ENCODE measurements at places on chromosomes 5 and 9.

- no peaks in the 10 kb centered on the region for H3K36me3 ChIP-seq
- no peak overlapping the region for H3K4me3 ChIP-seq
- DNase-seq, result no peak
- H3K27me3 ChIP-seq, result no peaks in the 10 kb centered on the region
Observed at GRCh38 chr5:41542183-41542582, 31.8 kb upstream of the PLCXD3 start.

- peaks cover 3% of the 10 kb centered on the region for H3K36me3 ChIP-seq
- no peaks in the 10 kb centered on the region for H3K4me1 ChIP-seq
- no peaks in the 10 kb centered on the region for H3K27me3 ChIP-seq
- DNase-seq, result no peak
Observed at GRCh38 chr5:93236807-93237421, 344.1 kb downstream of the NR2F1-AS1 start.

GRCh38 chr5:9197881-9198260 lies 348.0 kb downstream of the SEMA5A start:
- H3K27ac ChIP-seq, result no peak overlapping the region
- H3K4me3 ChIP-seq, result no peak overlapping the region
- H3K27me3 ChIP-seq, result no peaks in the 10 kb centered on the region
- no peaks in the 10 kb centered on the region for H3K36me3 ChIP-seq
- no peak for DNase-seq

GRCh38 chr9:23160952-23161469 lies 665.0 kb downstream of the ELAVL2 start:
- peaks cover 2% of the 10 kb centered on the region for H3K4me1 ChIP-seq
- H3K27me3 ChIP-seq, result no peaks in the 10 kb centered on the region
- no peak for DNase-seq
- H3K36me3 ChIP-seq, result no peaks in the 10 kb centered on the region

- no peak for DNase-seq
- peaks cover 12% of the 10 kb centered on the region for H3K27me3 ChIP-seq
Observed at GRCh38 chr9:37197158-37198038, 77.0 kb downstream of the ZCCHC7 start.

- no peaks in the 10 kb centered on the region for H3K27me3 ChIP-seq
- no peak overlapping the region for H3K27ac ChIP-seq
- H3K4me1 ChIP-seq, result peaks cover 6% of the 10 kb centered on the region
- DNase-seq, result no peak
- no peak overlapping the region for H3K4me3 ChIP-seq
- no peaks in the 10 kb centered on the region for H3K36me3 ChIP-seq
Observed at GRCh38 chr5:15483351-15484097, 16.5 kb upstream of the FBXL7 start.

- H3K4me3 ChIP-seq, result no peak overlapping the region
- no peak for DNase-seq
- no peaks in the 10 kb centered on the region for H3K4me1 ChIP-seq
Observed at GRCh38 chr5:149265597-149265996, 6.1 kb upstream of the AFAP1L1 start.

DNA sequence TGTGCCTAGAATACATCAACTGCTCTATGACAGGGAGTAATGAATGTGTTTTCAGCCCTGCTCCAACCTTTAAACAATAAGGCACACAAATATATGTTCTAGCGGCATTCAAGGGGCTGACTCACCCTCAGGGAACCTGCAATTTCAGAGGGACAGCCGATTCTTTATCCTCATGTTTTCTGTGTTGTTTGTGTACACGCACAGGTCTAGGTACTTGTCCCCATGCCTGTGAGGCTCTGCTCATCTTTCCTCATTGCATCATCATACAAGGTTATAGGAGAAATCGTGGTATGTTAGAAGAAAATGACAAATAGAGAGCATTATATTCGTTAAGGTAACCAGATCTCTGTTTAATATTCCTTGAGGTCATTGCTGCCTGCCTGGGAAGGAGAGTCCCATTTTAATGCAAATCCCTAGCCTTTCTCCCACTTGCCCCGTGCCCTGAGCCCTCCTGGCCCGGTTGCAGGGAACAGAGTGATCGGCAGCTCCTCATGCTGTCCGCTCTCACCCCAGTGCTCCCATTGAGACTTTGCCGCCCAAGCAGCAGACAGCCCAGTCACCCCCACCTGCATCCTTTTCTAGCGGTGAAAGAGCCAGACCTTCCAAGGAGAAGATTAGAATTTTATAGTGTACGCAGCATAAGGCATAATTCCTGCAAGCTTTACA lies 14.6 kb downstream of the MAP1B start:
- DNase-seq, result no peak
- H3K4me3 ChIP-seq, result no peak overlapping the region
- H3K27me3 ChIP-seq, result no peaks in the 10 kb centered on the region
- no peak overlapping the region for H3K27ac ChIP-seq
- peaks cover 11% of the 10 kb centered on the region for H3K4me1 ChIP-seq
- H3K36me3 ChIP-seq, result peaks cover 4% of the 10 kb centered on the region

DNA sequence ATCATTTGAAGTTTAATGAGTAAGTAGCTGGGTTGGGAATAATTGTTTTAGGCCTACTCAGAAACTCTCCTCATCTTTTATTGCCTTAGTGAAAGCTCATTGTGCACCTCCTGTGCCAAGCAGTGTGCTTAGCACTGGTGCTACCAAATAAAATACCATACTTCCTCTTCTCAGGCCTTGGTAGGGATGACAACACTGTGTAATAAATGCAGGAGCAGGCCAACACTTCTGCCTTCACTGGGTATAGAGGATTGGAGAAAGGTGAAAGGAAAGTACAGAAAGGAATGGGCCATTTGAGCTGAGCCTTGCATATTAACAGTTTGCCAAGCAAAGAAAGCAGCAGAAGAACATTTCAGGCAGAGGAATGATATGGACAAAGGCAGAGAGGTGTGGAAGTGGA lies 285.7 kb downstream of the NR3C1 start:
- no peak for DNase-seq
- no peaks in the 10 kb centered on the region for H3K27me3 ChIP-seq
- H3K4me1 ChIP-seq, result peaks cover 7% of the 10 kb centered on the region

DNA sequence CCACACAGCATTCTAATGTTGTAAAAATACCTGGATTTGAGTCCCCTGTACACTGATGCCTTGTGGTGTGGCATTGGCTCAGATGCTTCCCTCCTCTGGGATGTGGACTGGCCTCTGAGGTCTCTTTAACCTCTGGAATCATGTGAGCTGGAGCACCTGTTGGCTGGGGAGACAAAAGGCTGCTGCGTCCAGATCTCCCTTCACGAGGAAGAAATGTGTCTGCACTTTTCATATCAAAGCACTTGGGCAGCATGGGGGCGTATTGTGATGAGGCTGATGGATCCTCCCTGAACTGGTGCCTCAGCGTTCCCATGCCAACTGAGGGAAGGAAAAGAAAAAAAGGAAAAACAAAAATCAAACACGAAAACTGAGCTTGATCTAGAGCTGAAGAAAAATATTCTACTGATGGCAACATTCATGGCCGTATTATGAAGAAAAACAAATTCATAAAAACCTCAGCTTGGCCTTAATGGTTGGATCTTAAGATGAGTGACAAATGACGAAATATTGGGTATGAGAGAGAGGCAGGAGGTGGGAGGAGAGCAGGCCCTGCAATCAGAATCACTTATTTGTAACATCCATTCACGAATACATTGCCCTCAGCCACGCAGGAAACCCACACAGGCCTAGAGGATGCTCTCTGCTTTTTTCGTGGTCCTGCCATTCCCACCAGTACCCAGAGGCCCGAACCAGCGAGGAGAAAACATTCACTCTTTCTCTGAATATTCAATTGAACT lies 26.2 kb downstream of the GRIA1 start:
- H3K27me3 ChIP-seq, result peaks cover 4% of the 10 kb centered on the region
- no peaks in the 10 kb centered on the region for H3K36me3 ChIP-seq
- no peak overlapping the region for H3K4me3 ChIP-seq
- H3K4me1 ChIP-seq, result no peaks in the 10 kb centered on the region

DNA sequence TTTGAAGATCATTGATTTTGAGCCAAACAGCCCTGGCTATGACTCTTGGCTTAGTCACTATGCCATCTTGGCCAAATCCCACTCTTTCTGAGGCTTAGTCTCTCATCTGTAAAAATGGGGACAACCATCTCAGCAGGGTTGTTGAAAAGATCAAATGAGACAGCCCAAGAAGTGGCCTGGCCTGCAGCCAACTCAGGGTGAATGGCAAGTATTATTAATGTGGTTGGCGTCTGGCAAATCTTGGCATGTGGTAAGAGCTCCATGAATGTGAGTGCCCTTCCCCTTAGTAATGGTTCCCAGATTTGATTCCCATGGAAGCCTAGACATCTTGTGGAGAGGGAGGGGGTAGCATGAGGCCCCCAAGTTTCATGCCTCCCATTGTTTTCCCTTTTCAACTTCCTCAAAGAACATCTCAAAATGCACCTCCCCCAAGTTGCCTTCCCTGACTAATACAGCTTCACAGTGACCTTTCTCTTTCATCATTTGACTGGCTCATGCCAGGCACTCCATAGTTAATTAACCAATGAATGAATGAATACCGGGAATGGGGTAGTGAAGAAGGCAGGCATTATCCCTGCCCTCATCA lies 11.8 kb upstream of the TGFBI start:
- no peaks in the 10 kb centered on the region for H3K36me3 ChIP-seq
- DNase-seq, result no peak
- H3K27ac ChIP-seq, result no peak overlapping the region
- no peak overlapping the region for H3K4me3 ChIP-seq

- no peak for DNase-seq
- H3K4me3 ChIP-seq, result no peak overlapping the region
- H3K27me3 ChIP-seq, result no peaks in the 10 kb centered on the region
- no peak overlapping the region for H3K27ac ChIP-seq
Observed at GRCh38 chr5:158413122-158413680, 554.3 kb upstream of the CLINT1 start.

GRCh38 chr5:176609724-176610434 lies at the start of gene GPRIN1:
Gene GPRIN1, minus strand, starts transcription at chr5:176610156. Its CDS starts 10,322 bp downstream, at chr5:176599834.
- H3K27me3 ChIP-seq, result peaks cover 44% of the 10 kb centered on the region
- H3K27ac ChIP-seq, result peak within 1 kb of the TSS; percentile 92

DNA sequence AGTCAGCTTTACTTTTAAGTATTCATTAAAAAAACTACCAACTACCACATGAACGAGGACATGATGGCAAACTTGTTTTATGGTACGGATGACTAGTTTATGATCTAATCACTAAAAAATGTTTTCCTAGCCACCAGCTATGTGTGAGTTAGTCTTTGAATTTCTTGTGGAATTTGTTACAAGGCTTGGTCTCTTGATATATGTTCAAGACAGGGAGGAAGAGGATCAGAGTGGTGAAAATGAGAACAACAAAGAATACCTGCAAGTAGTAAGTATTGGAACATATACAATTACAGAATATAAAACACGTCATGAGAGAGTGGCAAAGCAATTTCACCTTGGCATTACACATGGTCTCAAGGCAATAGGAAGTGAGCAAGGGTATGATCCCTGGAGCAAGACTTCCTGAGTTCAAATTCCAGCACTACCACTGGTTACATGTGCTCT lies 548.6 kb upstream of the TLE4 start:
- H3K36me3 ChIP-seq, result no peaks in the 10 kb centered on the region
- DNase-seq, result no peak
- no peak overlapping the region for H3K27ac ChIP-seq

Data from progenitor cell of endocrine pancreas (in vitro differentiated cells).